ENCODE measurements at places on chromosomes 11 and 22.
A peak's percentile ranks its signal among the peaks of the same experiment; 100 is the strongest.

GRCh38 chr11:108916290-108916689, 251.4 kb downstream of the DDX10 start:
- DNase-seq, result no peak

GRCh38 chr11:59224351-59224928, 11.7 kb upstream of the MPEG1 start:
- DNase-seq, result no peak

DNA sequence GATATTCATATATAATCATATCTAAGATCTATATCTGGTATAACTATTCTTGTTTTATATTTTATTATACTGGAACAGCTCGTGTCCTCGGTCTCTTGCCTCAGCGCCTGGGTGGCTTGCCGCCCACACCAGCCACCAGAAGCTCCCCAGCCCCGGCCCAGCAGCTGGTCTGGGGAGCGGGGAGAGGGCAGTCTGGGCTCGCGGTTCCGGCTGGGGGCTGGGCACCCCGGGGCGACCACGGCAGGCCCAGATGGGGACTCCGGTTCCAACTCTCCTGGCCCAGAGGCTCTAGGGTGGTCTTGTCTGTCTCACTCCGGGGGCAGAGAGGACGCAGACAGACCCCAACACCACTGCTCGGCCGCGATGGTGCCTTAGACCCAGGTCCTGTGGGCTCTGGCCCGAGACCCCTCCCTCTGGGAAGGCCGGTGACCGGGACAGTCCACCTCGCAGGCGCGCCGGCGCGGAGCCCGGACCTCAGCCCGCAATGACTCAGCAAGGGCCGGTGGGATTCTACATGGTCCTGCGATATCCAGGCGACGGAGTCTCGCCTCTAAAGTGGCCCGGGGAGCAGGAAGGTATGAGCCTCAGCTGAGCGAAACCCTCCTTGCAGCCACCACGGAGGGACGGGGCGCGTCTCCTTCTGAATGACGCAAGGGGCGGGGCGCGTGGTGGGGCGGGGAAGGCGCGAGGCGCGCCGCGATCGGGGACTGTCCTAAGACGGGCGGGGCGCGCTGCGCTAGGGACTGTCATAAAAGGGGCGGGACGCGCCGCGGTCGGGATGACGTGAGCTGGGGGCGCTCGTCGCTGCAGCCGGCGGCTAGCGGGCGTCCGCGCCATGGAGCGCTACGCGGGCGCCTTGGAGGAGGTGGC, at the start of gene DGCR6:
TSS of gene DGCR6 (plus strand) at position 781 of the 870 bp plus-strand sequence. CDS start at position 836, 55 bp downstream.
- no peak for DNase-seq

- DNase-seq, result no peak
Observed at GRCh38 chr11:112624431-112624830, 336.8 kb upstream of the NCAM1 start.

- DNase-seq, result no peak
Observed at GRCh38 chr11:64629103-64629502, 38.1 kb downstream of the SLC22A12 start.

DNA sequence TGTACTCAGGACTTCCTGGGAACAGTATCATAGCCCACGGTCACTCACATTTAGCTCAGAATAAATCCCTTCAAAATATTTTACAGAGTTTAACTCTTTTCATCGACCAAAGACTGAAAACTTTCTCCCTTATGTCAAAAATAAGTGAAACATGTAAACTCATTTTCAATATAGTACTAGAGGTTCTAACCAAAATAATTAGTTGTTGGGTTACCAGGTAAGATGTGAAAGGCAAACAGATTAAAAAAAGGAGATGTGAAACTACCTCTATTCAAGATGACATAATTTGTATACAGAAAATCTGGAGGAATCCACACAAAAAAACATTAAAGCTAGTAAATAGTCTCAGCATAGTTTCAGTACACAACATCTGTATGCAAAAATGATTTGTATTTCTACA, 20.3 kb downstream of the XKR3 start:
- no peak for DNase-seq

- DNase-seq, result no peak
Observed at GRCh38 chr11:126917531-126918204, 82.9 kb downstream of the KIRREL3 start.

GRCh38 chr11:94193288-94193687, 64.6 kb downstream of the PANX1 start:
- DNase-seq, result no peak

DNA sequence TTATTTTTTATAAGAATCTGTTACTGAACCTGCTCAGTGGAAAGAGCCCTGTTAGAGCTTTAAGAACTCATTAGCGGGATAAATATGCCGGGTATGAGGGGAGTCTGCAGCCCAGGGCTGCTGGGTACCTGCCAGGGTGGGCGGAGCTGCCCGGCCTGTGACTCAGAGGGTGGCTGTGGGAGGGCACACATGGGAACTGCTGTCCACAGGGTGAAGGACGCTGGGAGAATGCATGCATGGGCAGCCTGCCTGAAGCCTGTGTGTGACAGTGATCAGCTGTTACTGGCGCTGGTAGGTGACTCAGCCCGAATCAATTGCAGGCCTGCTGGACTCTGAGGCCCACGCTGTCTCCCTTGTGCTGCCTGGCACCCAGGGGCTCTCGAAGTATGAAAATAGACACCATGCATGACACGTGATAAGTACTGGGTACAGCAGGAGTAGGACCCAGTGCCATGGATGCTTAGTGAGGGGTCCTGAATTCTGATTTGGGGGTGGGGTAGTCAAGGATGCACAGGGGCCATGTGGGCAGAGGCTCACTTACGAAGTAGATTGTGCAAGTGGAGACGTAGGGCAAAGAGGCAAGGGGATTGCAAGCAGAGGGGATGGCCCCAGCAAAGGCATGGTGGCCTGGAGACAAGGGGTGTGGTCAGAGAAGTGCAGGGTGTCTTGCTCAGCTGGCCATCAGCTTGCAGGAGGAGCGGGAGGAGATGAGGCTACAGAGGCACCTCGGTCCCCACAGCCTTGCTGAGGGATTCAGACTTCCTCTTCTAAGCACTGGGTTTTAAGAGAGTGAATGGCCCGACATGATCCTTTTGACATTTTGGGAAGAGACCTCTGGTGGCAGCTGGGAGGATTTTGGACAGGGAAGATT, 36.5 kb downstream of the GRIK4 start:
- DNase-seq, result peak; percentile 96

- DNase-seq, result no peak
Observed at GRCh38 chr11:30310623-30311022, 12.3 kb upstream of the ARL14EP start.

DNA sequence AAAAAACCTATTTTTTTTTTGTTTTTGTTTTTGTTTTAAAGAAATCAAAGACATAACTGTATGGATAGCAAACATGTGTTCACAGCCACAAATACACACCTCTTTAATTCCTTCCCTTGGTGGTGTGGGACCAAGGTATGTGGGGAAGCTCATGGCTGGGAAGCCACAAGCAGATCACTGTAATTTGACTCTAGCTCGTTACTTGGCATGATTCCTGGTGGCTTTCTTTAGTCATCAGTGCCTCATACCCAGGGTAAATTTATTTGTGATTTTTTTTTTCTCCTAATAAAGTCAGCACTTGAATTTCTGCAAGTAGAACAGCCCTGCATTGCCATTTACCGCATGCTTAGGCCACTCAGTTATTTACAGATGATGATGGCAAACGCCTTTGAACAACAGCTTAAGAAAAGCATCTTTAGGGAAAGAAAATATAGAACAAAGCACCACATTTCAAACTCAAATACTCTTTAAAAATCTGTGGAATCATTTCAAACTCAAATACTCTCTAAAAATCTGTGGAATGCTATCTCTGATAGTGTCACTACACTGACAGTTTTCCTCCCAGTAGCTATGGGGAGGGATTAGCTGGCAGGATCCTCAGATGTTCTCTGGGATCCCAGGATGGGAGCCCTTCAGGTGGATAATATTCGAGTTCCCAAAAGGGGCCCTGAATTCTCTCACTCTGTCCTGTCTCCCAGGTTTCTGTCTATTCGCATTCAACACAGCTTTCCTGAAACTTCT, 687.2 kb downstream of the OPCML start:
- DNase-seq, result no peak

DNA sequence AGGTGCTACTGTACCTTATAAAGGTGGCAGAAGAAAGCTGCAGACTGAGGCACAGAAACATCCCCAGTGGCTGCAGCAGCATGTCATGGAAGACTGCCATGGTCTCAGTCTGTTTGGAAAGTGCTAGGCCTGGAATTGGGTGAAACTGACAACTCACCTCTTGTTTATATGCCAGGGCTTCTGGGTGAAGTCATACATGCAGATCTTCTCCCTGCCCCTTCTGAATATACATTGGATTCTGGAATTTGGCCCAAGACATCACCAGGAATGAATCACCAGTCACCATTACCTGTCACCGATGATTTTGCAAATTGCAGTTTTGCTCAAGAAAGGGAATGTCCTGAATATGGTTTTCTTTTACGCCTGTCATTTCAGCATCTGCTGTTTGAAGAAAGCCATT, at the start of gene PLET1:
TSS of gene PLET1 (minus strand) at position 371 of the 400 bp plus-strand sequence. CDS start at position 100, 271 bp downstream.
- DNase-seq, result no peak

DNA sequence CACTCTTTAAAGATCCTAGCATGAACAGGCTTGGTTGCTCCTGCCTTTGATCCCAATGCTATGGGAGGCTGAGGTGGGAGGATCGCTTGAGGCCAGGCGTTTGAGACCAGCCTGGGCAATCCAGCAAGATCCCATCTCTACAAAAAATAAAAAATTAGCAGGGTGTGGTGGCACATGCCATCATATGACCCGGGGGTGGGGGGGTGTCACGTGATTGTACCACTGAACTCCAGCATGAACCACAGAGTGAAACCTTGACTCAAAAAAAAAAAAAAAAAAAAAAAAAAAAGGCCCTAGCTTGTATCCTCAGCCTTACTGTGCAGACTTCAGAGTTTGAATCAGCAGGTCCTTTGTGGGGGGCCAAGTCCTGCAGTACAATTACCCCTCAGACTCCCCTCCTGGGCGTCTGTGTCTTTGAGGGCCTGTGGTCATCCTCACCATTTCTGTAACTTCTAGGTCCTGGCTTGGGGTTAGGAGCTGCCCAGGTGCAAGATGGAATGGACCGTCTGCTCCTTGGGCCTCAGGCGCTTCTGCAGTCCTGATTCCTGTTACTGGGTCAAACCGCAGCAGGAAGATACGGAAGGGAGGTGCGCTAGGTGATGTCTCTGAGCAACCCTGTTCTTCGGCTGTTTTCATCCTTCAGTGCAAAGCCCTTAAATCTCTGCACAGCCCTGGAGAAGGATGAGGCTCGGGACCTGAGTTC, 208.1 kb downstream of the CTTN start:
- no peak for DNase-seq

Measured in NCI-H69 (cell line).